Stimulated activated CD8-positive, alpha-beta memory T cell treated with anti-CD3 and anti-CD28 coated beads, Interleukin-7, amount 100 ng/mL, for 4 hours (primary cell): ENCODE measurements at places on chromosomes 1 and 21.

GRCh38 chr1:236389253-236389652, 4.8 kb upstream of the EDARADD start:
- no peak for DNase-seq

DNA sequence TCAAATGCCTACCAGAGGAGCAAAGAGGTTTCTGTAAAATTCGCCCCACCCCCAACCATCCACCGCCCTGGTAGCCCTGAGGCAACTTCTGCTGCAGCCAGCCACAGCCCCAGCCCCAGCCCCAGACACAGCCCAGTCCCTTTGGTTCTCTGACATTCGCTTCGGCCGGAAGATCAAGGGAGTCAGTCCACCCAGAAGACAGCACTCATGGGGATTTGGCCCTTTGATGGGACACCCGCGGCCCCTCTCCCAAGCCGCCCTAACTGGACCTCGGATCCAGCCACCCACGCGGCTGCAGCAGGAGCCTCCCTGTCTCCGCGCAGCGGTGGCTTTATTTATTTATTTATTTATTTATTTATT, 3881.0 kb downstream of the SRGAP2C start:
- DNase-seq = no peak

GRCh38 chr1:147492207-147492606, 49.1 kb upstream of the BCL9 start:
- no peak for DNase-seq

DNA sequence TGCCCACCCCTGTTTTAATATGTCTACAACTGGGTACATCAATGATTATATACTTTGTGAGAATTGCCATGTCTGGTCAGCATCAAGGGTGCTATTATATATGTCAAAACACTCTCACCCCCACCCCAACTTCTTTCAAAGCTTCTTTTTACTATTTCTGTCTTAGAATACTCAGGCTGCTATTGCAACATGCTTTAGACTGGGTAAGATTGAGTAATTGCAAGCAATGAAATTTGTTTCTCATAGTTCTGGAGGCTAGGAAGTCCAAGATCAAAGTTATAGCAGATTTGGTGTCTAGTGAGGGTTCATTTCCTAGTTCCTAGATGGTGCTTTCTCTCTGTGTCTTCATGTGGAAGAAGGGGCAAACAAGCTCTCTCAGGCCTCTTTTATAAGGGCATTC, 100.5 kb upstream of the KCNK1 start:
- no peak for DNase-seq

- no peak for DNase-seq
These were observed 23.7 kb downstream of the KIAA1614 start for GRCh38 chr1:180936110-180937011.

DNA sequence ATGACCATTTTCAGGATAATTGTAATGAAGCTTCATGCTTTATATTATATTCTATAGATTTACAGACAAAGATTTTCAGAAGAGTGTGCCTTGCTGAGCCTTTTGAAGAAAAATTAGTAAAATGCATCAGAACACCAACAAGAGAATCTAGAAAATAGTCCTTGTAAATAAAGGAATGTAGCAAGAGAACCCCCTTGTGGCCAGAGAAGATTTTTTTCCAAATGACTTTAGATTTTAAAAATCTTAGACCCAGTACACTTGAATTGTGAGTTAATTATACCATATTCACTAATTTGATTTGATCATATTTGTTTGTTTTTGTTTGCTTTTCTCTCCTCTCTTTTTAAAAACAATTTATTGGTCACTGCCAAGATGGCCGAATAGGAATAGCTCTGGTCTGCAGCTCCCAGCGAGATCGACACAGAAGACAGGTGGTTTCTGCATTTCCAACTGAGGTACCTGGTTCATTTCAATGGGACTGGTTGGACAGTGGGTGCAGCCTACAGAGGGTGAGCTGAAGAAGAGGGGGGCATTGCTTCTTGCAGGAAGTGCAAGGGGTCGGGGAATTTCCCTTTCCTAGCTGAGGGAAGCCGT, 12.8 kb upstream of the IFI44L start:
- no peak for DNase-seq

DNA sequence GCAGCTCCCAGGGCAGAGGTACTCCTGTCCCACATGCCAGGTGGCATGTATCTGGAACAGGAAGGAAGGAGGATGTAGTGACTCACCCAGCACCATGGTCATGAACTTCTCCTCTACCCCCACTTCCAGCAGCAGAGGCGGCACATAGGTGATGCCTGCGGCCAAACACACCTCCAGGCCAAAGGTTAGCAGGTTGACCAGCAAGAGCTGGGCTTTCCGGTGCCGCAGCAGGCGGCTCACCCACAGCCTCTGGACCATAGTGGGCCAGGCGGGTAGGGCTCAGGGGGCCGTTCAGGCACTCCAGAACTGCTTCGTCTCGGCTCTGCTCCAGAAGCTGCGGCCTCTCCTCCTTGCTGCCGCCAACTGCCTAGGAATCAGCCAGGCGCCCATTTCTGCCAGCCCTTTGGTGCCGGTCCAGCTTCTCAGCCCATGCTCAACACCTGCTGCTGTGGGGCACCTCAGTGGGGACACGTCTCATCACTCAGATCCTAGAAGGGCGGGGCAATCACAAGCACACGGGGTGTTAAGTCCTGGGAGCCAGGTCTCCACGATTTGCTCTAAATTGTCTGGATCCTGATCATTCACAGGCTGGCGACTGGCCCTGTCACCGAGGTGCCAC, 15.8 kb downstream of the SLC45A3 start:
- no peak for DNase-seq

- no peak for DNase-seq
These were observed 1.5 kb downstream of the MORC3 start for GRCh38 chr21:36321325-36322082.

- DNase-seq = no peak
These were observed 157.6 kb downstream of the CACNA1E start for GRCh38 chr1:181640956-181641355.

- no peak for DNase-seq
These were observed 64.7 kb upstream of the NGF start for GRCh38 chr1:115402753-115403184.

- DNase-seq = no peak
These were observed 79.1 kb upstream of the GPR88 start for GRCh38 chr1:100458661-100459357.

- DNase-seq = no peak
These were observed 162.0 kb downstream of the KIF26B start for GRCh38 chr1:245316784-245317183.

DNA sequence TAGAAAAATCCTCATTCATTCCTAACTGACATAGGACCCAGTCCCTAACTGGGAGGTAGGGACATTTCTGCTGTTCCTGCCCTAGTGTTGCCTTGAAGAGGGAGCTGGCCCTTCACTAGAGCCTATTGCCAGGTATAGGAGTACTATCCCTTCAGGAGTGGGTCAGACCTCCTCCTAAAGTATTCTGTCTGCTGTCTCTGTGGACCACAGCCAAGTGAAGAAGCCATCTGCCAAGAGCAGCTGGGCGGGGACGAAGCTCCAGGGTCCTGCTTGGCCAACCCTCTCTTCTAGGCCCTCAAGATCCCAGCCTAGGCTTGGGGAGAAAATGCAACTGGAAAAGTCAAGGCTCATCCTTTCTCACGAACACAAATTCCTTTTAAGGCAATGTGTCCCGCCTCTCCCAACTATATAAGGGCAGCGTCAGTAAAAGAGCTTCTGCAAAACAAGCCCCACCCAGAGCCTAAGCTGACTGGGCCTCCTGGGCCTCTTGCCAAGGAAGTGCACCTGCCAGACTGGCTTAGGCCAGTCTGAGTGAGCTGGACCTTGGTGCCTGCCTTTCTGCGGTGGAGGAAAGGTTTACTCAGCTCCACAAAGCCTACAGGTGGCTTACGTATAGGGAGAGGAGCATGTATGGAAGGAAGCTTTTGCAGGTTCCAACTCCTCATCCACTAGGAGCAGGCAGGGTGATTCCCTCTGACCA, 638 bp upstream of the TUFT1 start:
- DNase-seq = no peak

DNA sequence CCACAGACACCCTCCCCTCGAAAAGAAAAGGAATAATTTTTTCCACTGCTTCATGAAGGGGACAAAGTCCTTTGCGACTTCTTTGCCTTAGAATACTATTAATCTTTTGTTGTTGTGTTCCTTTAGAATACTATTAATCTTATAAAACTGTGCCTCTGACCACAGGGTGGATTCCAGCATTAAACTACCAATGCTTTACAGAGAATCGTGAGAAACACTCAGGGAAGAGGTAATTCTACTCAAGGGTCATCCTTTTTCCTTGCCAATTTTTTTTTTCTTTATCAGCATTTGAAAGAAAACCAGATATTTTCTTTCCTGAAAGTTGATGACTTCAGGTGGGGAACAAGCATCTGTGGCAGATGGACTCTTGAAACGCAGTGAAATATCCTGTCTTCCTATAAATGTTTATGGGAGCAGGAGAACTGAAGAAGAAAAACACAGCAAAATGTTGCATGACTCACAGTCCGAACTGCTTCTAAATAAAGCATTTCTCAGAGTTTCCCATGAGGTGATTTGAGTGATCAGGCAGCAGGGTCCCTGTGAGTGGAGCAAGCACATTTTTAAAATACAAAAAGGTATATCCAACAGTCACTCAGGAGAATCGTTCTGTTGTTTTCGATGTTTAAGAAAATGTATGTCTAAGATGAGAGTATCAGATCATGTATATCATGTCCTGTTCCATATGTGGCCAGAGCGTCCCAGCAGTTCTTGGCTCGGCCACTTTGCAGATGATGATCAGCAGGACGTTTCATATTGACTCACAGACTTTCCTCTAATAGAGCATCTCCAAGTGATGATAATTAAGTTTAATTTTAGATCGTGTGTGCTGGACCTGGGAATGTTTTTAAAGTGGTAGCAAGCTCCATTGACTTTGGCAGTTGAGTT, 154.2 kb upstream of the RUNX1 start:
- DNase-seq = no peak

- no peak for DNase-seq
These were observed 72.9 kb downstream of the SYT6 start for GRCh38 chr1:114080511-114081436.

GRCh38 chr1:170932236-170932635, 3.1 kb upstream of the MROH9 start:
- no peak for DNase-seq

- DNase-seq = no peak
These were observed 68.5 kb downstream of the RGS2 start for GRCh38 chr1:192877283-192877886.

DNA sequence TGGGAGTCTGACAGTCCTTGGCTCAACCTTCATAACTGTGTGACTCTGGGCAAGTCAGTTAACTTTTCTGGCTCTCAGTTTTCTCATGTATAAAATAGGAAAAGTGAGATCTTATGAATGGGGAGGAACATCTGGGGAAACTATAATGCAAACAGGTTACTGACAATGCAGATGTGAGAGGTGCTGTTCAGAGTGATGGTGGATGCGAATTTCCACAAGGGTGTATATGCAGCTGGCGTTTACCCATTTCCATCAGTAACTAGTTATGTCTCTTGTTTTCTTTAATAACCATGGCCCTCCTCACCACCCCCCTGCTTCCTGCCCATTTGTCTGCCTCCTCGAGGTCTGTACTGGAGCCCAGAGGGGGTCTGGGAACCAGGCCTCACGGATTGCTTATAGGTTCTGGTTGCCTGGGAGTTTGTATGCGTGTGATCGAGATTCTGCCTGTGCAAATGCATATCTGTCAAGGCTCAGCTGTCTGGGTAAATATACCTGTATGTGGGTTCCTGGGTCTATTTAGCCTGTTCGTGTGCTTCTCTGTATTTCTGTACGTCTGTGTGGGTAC, 44.4 kb downstream of the AHDC1 start:
- no peak for DNase-seq

GRCh38 chr21:38027901-38028498, 111.7 kb upstream of the KCNJ6 start:
- DNase-seq = no peak

GRCh38 chr1:245788269-245788668, 633.5 kb downstream of the KIF26B start:
- no peak for DNase-seq

DNA sequence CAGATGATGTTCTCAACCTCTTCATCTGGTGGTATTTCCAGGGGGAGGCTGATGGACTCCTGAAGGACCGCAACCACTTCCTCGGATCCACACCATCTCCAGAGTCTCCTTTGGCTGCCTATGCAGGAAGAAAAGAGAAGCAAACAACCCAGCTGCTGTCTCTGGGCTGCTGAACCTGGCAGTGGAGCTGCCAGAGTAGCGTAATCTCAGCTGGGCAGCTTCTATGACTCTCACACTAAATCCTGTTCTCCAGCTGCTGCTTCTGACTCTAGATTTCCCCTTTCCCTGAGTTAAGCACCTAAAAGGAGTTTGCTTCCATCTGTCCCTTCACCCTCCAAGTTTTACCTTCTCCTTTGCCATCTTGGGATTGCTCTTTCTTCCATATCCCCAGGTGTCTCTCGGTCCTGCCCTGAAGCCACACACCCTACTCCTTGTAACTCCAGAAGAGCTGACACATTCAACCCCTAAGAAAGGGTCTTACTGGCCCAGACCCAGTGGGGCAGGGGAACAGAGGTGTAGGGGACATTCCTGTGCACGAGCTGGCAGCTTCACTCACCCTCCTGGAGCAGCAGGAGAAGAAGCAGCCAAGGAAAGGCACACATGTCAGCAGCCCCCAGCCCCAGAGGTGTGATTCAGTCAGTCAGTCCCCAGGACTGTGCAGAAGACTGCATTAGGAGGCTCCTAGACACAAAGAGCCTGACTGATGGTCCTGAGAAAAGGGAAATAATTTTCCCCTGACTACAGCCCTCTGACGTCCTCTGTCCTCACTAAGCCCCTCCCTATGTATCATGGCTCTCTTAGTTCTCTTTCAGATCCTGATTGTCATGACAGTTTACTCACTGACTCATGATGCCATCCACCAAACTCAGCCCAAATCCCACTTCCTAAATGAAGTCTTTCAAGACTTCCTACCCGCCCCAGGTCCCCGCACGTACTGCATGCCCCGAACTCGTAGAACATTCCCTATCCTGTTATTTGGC, at the start of gene SLAMF9:
SLAMF9 (minus strand) TSS at position 702 of the 980 bp plus-strand sequence; CDS start at position 602, 100 bp downstream.
- no peak for DNase-seq

DNA sequence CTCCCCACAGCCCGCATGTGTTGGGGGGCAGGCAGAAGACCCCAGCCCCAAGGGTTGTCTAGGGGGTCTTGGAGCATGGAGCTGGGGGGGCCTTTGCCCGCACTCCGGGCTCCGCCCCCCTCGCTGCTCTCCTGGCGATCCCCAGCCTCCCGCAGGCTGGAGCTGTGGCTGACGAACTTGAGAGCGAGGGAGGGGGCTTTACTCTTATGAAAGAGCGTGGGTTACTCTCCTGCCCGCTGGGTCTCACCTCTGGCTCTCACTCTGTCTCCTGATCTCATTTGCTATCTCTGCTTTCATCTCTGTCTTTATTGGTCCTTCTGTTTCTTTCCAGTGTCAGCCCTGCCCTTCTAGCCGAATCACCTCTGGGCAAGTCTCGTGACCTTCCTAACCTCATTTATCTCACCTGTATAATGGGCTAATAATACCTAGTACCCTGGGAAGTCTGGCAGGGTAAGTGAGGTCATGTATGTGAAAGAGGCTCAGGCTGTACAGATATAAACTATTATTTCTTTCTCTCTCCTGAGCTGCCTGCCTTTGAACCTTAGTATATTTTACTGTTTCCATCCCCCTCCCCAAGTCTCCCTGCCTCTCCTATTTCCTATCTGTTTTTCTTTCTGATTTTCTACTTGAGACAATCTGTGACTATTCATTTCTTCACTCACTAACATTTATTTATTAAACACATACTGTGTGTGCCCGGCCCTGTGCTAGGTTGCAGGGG, 731 bp downstream of the EFNA4 start:
- DNase-seq = no peak

- DNase-seq = no peak
These were observed 16.8 kb upstream of the MARK1 start for GRCh38 chr1:220511179-220511578.

GRCh38 chr21:38683222-38683621, 122.5 kb upstream of the ETS2 start:
- DNase-seq = no peak
